ENCODE measurements at places on chromosomes 2 and 18.

DNA sequence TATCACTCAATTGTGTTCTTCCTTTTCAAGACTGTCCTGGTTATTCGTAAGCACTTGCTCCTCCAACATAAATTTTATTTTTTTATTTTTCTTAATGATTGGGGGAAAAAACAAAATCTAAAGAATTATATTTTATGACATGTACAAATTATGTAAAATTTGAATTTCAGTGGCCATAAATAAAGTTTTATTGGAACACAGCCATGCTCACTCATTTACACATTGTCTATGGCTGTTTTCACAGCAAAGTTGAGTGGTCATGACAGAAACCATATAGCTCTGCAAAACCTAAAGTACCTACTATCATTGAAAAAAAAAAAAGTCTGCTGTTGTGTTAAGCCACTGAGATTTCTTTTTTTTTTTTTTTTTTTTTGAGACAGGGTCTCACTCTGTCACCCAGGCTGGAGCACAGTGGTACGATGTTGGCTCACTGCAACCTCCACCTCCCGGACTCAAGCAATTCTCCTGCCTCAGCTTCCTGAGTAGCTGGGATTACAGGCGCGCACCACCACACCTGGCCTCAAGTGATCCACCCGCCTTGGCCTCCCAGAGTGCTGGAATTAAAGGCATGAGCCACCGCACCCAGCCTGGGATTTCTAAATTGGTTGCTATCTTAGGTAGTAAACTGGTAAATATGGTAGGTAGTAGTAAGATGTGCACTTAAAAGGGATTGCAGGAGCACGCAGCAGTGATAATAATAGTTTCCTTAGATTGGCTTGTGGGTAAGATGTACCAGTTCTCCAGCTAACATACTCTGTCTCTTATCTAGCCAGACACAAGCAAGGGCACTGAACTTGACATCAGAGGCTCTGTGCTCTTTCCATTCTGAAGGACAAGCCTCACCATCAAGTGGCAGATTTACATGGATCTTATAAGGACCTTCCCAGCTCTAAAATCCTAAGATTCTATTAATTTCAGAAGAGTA, 44.4 kb downstream of the KCNG3 start:
- DNase-seq = no peak

DNA sequence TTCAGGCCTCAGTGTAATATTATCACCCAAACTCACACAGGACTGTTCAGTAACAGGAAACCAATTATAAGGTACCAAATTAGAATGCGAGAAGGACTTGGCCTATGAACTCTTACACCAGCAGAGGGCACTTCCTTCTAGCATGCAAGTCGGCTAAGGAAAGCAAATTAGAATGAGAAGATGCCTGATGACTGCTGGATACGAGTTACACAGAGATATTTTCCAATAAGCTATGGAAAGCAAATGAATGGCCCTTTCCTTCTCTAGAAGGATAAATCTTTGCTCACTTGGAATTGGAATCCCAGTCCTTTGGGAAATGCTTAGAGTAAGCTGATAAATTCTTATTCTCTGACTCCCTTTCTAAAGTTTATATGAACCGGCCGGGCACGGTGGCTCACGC, 109.8 kb downstream of the AP1S3 start:
- DNase-seq = peak; percentile 3

DNA sequence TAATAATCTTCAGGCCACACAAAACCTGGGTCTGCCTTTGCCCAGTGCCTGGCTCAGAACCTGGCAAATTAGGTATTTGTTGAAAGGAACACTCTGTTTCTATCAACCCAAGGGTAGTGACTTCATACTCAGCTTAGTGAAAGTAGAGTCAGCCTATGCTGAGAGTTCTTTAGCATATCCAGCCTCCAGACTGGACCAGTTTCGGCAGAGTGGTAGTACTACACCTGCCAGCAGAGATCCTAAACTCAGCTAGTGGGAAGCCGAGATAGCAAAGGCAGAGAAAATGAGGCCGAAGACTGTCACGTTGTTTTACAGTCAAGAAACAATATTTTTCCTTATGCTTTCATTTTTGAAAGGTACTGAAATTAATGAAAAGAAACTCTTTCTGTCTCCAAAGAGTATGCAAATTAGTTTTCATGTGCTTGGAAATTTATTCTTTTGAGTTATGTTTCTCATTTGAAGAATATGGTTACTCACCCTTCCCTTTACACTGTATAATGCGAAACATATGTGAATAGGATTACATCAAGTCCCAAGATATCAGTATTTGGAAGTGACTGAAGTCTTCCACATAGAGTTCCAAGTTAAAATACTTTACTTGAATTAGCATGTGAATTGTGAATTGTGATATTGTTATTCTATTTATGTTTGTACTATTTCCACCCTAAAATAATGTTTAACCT, 52.2 kb upstream of the UGP2 start:
- no peak for DNase-seq

DNA sequence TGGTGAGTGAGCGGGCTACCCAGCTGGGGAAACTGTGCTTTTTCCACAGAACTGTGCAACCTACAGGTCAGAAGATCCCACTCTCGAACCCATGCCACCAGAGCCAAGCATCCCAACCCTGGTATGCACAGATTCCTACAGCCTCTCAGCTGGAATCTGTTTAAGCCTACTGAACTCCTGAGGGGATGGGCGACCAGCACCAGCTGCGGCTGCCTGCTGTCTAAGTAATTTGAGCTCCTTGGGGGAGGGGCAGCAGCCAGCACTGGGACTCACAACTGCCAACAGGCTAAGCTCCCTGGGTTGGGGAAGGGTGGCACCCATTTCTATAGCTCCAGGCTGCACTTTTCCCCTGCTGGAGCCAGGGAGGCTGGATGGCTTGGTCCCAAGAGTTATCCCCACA, 11.8 kb downstream of the CYP27C1 start:
- no peak for DNase-seq

- no peak for DNase-seq
Measured at GRCh38 chr2:197191177-197191939, 119.2 kb downstream of the ANKRD44 start.

GRCh38 chr2:221282386-221282785, 289.7 kb downstream of the EPHA4 start:
- no peak for DNase-seq

GRCh38 chr2:31314761-31315160, 80.8 kb downstream of the EHD3 start:
- DNase-seq = no peak

- no peak for DNase-seq
Measured at GRCh38 chr18:79740521-79741361, 57.0 kb upstream of the KCNG2 start.

- no peak for DNase-seq
Measured at GRCh38 chr2:44645937-44646336, 284.2 kb downstream of the CAMKMT start.

DNA sequence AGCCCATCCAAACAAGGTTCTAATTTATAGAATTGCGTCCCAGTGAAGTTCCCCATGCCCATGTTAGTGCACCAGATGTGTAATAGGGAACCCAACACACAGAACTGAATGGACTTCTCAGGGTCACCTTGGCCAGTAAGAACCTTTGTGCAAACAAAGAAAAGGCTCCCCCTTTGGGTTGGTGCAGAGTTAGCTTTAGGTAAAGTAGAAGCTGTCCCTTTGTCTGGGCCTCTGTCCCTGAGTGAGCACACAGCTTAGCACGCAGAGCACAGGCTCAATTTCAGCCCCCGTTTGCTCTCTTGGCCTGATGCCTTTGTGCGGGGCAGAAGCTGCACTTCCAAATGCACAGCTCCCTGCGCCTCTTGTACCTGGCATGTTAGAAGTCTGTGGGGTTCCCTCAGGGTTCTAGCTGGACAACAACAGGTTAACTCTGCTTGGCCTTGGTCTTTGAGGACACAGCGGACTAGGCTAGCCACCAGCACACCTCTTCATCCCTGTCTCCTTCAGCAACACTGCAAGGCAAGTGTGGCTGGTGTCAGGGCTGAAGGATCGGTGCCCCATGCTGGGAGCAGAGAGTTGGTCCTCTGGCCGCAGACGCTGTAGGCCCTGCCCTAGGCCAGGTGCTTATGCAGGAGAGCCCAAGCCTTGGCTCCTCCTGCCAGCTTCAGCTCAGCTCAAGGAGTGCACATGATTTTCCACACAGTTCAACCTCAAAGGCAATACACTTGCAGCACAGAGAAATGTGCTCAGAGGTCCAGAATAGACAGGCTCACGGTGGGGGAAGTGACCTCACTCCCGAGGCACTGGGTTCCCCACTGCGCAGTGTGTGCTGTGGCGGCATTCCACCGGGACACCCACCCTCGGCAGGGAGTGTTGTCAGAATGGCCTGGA, 73.3 kb upstream of the FOSL2 start:
- no peak for DNase-seq

DNA sequence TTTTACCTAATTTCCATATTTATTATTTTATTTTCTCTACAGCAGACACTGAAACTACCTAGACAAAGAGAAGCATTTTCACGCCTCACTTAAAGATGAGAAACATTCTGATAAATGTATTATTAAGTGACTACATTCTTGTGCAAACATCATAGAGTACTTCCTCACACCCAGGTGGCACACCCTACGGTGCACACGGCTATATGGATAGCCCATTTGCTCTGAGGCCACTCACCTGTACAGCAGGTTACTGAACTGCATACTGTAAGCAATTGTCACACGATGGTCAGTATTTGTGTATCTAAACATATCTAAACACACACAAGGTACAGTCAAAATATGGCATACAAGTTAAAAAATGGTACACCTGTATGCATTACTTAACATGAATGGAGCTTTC, 481.4 kb downstream of the CMPK2 start:
- DNase-seq = no peak

DNA sequence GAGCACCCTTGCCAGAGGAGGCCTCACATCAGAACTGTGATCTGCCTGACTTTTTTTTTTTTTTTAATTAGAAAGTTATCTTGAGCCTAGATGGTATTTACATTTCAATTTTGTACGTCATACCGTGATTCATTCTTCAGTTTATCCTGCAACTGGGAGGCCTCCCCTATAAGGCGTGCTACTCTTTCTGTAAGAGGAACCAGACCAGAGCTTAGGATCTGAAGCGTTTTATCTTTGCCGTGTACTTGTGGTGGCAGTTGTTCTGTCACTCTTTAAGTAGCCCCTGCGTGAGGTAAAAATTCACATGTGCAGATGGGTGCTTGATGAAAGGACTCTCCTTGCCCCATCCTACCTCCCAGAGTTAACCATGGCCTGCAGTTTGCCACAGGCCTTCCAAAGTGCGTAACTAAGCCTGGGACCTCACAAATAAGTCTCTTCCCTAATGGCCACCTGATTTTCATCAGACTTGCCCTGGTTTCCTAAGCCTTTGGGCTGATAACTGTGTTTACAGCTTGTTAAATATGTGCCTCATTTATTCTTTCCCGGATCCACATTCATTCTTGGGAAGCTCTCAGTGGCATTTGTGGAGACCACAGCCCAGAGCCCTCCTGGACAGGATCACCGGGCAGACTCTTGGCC, 96.0 kb downstream of the MTCL1 start:
- DNase-seq = no peak

GRCh38 chr2:236092714-236093113, 75.5 kb downstream of the GBX2 start:
- DNase-seq = no peak

DNA sequence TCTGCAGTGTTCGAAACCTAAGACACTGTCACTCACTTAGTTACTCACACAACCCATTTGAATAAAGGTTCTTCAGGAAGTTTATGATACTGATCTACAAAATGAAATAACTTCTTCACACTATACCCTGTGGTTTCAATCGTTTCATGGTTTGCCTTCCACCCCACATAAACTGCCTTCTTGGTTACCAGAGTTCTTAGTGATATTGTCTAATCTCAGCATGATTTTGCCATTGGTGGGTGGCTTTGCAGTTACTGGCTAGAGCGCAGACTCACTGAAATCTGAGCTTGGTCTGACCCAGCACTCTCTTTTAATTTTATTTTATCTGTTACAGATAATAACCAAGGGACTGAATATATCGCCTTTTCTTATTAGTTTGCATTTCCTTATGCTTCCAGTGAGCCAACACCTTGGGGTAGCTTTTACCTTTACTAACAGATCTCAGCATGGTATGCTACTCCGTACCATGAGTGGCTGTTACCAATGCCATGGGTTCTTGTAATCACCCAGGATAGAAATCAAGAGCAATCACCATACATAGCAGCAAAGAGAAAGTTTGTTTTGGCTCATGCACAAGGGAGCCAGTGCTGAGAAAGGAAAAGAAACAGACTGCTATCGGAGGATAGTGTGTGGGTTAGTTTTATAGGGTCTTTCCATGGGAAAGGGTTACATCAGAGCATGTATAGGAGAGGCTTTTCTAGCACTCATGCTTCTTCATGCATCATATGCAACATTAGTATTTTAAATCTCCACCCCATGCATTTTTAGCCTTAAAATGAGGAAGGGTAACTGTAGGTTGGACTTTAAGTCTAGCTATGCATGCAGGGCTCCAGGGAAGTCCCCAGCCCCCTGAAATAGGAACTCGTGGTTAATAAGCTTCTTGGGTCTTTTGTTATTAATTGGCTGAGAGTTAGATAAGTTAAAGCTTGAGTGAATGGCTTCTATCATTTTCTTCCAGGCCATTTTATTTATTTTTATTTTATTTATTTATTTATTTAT, 33.3 kb downstream of the ANXA4 start:
- DNase-seq = no peak

- no peak for DNase-seq
Measured at GRCh38 chr18:34921811-34922385, 119.3 kb upstream of the MAPRE2 start.

- no peak for DNase-seq
Measured at GRCh38 chr2:168310580-168310979, 63.2 kb upstream of the STK39 start.

GRCh38 chr18:74506448-74507084, 10.4 kb downstream of the CNDP2 start:
- DNase-seq = no peak

DNA sequence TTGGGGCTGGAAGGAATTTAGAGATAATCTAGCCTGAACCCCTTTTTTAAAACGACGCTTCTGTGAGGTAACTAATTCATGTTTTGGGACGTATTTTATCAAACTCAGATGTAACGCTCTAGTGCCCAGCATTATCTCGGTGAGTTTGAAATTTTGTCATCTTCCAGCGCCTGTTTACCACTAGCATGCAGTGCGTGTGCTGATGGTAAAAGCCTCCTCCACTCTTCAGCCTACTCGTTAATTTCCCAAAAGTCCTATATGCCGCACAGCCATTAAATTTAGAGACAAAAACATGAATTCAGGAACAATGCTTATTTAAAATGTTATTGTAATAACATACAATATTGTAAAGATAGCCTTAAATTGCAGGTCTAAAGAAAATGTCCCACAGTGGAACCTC, 2.8 kb downstream of the ZCCHC2 start:
- no peak for DNase-seq

DNA sequence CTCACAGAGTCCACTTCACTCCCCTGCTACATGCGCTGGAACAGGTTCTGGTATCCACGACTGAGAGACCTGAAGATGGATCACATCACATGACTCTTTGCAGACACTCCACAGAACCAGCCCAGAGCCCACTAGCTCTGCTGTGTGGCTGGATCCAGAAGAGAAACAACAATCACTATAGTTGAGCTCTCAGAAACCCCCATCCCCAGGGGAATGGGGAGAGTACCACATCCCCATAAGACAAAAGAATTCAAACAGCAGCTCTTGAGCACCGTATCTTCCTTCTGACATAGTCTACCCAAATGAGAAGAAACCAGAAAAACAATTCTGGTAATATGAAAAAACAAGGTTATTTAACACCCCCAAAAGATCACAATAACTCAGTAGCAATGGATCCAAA, 76.4 kb downstream of the ZSWIM2 start:
- no peak for DNase-seq

GRCh38 chr18:6444466-6445228, 29.9 kb upstream of the L3MBTL4 start:
- DNase-seq = no peak
